ENCODE measurements at places on chromosomes 16 and 17. TPM values are rescaled to one million over a fixed set of nuclear protein-coding genes. Genes with fewer than 3 reads are reported as not detected.

The TMED6 gene
- 3.0 TPM for total RNA-seq

The SHCBP1 gene
- total RNA-seq: 0.92 TPM

The ZNF232 gene
- total RNA-seq: 17.0 TPM

The SCARF1 gene
- total RNA-seq: 0.83 TPM

The BAHCC1 gene
- 0.28 TPM for total RNA-seq

The CLEC18B gene
- 6.2 TPM for total RNA-seq

The CD300LG gene
- not detected for total RNA-seq

The SETD1A gene
- total RNA-seq: 41.4 TPM

The PLXDC1 gene
- total RNA-seq: 49.7 TPM

The TPSD1 gene
- total RNA-seq: 0.40 TPM

The TM4SF5 gene
- total RNA-seq: not detected

- no peak for DNase-seq
Measured at GRCh38 chr17:63165400-63165799, 199.4 kb downstream of the TANC2 start.

GRCh38 chr17:10070690-10071089 is 127.7 kb downstream of the GAS7 start:
- DNase-seq: no peak

DNA sequence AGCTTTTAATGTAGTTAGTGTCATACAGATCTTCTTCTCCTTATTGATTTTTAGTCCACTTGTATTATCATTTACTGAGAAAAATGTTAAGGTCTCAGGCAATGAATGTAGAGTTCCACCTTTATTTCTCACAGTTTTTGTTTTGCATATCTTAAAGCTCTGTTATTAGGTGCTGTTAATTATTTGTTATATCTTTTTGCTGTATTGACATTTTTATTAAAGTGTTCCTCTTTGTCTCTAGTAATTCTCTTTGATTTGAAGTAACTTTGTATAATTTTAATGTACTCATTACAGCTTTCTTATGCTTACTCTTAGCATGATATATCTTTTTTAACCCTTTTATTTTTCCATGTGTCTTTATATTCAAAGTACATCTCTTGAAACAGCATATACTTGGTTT is 22.4 kb upstream of the USP43 start:
- DNase-seq: no peak

DNA sequence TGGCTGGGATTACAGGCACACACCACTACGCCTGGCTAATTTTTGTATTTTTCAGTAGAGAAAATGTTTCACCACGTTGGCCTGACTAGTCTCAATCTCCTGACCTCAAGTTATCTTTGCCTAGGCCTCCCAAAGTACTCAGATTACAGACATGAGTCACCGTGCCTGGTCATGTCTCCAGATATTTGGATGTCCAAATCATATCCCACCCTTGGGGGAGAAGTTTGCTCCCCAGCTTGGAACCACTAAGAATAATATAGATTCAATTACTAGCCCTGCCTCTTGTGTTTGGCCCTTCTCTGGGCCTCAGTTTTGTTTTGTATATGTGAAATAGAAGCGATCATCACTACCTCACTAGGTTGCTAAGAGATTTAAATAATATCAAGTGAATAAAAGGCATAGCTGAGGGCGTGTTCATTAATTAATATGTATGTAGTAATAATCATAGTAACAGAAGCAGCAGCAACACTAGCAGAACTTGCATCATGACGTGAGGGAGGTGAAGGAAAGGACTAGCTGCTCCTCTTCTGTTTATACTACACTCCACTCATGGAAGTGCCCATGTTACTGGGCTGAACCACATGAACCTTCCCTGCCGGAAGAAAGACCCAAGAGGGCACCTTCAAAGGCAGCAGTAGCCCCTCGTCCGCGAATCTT is 253.6 kb upstream of the XYLT1 start:
- DNase-seq: no peak

GRCh38 chr16:2512735-2513404 is 882 bp upstream of the ATP6V0C start:
- peak; percentile 54 for DNase-seq

GRCh38 chr17:3890082-3890877 is 2.6 kb downstream of the CAMKK1 start:
- DNase-seq: no peak

- no peak for DNase-seq
Measured at GRCh38 chr17:81524039-81524864, 3.9 kb upstream of the FSCN2 start.

DNA sequence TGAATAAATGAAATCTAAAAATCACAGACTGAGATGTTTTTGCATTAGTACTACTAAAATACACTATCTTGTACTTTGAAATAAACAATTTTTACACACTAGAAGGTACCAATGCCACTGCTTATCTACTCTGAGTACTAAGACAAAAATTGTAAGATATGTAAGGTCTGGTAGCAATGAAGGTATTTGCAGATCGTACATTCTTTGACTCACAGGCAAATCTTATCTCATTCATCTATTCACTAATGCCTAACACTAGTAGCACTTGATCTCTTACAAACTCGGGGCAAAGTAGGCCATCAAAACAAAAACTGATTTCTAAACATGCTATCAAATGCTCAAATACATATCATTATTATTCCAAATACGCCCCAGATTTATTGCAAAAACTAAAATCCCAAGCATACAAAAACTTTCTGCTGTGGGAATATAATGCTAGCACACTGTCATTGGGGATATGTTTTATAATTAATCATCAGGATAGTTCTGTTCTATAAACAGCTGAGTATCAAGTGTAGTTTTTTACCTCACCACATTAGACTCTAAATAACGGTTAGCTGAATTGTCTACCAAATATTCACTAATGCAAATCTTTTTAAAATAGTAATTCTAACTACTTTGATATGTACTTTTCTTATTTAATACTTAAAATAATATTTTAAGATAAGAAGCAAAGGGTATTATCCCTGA is 68.0 kb downstream of the MED13 start:
- no peak for DNase-seq

- no peak for DNase-seq
Measured at GRCh38 chr17:13353590-13353989, 248.1 kb downstream of the HS3ST3A1 start.

DNA sequence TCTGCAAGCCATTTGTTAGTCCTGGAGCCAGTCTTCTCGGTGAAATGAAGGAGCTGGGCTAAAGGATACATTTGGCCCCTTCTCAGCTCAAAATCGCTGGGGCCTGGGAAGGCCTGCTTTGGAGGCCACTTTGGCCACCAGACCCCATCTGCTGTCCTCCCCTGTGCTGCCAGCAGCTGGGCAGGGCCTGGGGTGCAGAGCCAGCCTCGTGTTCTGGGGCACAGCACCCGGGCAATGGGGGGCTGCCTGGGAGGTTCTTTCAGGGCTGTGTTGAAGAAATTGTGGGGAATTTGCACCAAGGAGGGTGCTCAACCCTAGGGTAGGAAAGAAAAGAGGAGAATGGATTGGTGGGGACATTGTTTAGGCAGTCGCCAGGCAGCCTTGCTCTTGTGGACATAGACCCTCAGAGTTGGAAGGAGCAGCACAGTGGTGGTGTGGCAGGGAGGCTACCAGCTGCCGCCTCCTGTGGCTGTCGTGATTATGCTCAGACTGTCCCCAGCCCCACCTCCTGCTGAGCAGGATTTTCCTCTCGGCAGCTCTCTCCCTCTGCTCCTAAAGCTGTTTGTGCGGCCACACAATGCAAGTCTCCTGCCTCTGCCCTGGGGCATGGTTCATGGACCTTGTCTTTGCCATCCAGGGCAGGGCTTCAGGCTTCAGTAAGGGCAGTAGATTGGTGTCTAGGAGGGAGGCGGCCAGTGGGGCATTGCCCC is 174.8 kb downstream of the NTN1 start:
- DNase-seq: no peak

DNA sequence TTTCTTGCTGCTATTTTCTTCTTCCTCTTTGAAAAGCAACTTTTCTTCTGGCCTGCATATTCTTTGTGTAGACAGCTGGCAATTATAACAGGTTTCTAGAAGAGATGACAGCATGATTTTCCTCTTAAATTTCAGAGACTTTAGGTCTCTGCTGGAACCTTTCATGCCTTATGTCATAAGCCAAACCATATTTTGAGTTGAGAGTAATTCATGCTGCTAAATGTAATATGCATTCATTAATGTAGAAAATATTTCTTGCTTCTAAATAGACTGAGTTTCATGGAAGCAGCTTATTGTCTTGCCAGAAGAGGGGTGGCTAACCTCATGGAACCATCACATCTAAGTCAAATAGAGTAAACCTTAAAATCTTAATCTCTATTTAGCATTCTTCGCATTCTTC is 25.9 kb upstream of the ABCA9 start:
- DNase-seq: no peak

DNA sequence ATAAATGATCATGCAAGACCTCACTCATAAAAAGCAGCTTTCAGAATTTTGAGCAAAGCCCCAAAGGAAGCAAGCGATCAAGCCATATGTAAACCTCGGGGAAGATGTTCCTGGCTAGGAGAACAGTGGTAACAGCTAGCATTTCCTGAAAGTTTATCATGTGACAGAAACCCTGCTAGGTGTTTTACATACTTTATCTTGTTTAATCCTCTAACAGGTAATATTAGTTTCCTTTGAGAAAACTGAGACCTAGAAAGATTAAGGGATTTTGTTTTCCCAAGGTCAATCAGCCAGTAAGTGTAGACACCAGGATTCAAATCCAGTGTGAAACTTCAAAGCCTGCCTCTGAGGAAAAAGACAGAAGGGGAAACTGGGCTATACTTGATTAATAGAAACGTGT is 362.4 kb upstream of the MAF start:
- no peak for DNase-seq

DNA sequence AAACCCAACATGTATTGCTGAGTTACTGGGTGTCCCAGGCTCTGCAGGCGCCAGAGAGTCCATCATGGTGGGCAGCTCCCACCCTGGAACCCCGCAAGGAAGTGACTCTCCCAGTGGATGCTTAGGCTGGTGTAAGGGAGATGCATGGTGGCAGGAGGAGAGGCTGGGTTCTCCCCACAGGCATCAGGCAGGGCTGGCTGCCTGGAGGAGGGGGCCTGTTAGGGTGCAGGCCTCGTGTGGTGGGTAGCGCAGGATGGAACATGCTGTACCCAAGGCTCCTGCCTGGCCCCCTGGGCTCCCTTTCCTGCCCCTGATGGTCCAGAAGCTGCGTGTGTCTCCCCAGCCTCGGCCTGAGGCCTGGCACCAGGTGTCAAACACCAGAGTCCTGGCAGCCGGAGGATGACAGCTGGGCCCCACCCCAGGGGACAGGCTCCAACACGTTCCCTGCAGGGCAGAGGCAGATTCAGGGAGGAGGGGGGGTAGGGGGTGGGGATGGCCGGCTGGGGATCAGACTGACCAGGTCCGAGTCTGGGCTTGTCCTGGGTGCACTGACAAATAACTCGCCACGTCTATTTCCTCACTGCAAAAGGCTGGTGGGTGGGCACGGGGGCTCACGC is 40.2 kb upstream of the CIBAR2 start:
- DNase-seq: no peak

- no peak for DNase-seq
Measured at GRCh38 chr17:38920374-38921291, 4.8 kb upstream of the LASP1NB start.

GRCh38 chr16:66205287-66206231 is 160.9 kb upstream of the CDH5 start:
- DNase-seq: no peak

DNA sequence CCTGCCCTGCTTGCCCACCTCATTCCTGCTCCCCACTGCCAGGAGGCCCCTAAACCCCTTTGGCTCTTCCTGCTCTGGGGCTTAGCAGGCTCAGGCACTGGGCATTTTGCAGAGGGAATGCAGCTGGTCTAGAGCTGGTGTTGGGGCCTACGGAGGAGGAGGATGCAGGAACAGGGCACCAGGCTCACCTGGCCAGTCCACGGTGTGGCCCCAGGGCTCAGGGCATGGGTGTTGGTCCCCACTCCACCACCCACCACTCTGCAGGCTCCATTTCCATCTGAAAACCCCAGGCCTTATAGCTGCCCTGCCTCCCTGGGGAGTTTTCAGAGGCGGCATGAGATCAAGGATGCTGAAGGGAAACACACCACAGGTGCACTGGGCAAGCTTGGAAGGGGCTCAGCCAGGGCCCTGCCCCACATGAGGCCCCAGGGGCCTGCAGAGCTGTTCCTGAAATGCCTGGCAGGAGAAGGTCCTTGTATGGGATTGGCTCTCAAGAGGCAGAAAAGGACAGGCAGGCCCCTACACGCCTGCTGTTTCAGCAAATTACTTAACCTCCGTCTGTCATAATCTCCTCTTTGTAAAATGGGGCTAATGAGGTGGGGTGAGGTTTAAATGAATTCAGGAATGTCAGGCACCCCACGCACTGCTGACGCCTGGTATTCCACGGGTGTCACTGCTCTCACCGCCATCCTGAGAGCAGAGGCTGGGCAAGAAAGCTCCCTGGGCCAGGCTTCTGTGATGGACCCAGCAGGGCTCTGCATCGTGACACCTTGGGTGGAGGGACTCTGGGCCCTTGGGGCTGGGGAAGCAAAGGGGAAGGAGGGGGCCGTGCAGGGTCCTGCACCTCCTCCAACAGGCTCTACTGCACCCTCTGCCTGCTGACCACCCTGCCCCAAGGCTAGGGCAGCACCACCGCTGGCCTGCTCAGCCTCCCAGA is 9.3 kb downstream of the SLC47A2 start:
- no peak for DNase-seq

DNA sequence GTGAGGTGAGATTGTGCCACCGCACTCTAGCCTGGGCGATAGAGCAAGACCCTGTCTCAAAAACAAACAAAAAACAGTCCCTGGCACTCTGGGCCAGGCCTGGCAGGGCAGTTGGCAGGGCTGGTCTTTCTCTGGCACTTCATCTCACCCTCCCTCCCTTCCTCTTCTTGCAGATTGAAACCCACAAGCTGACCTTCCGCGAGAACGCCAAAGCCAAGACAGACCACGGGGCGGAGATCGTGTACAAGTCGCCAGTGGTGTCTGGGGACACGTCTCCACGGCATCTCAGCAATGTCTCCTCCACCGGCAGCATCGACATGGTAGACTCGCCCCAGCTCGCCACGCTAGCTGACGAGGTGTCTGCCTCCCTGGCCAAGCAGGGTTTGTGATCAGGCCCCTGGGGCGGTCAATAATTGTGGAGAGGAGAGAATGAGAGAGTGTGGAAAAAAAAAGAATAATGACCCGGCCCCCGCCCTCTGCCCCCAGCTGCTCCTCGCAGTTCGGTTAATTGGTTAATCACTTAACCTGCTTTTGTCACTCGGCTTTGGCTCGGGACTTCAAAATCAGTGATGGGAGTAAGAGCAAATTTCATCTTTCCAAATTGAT is 24.8 kb downstream of the STH start:
- DNase-seq: no peak

DNA sequence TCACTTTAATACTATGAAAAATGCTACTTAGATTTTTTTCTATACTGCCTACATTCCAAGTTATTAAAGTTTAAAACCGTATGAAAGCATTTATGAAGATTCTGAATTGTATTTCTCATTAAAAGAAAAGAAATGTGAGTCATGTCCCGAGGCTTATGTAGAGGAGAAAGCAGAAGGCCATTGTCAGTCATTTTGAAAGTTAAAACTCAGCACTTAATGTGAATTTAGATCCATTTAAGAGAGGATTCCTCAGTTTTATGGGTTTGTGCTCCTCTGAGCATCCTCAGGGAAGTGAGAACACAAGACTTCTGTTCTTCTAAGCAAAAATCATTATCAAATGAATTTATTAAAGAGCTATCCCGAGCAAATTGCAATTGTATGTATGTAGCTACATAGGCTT is 11.8 kb downstream of the C17orf75 start:
- no peak for DNase-seq

GRCh38 chr16:8247993-8248392 is 342.3 kb downstream of the TMEM114 start:
- no peak for DNase-seq
